ENCODE measurements at places on chromosomes 5 and 9. TPM values are rescaled to one million over a fixed set of nuclear protein-coding genes. Genes with fewer than 3 reads are reported as not detected.

PPP1R2B gene
- total RNA-seq: 0.10 TPM

DNA sequence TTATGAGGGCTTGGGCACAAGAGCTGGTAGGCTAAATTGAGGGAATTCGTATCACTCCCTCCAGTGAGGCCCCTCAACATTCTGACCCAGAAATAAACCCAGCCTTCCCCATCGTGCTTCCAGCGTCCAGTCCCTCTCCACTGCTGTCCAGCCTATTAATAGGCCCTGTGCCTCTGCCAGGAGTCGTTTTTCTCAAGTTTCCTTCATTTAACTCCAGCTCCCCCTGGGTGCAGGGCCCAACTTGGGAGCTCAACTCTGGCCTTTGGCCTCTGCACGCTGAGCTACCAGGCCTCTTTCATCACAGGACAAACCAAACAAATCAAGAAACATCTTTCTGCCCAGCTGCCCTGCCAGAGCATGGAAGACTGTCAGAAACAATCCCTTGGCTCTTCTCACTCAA is 10.0 kb downstream of the HBEGF start:
- DNase-seq: no peak

PDZD2 gene
- total RNA-seq: 0.10 TPM

UNC13B gene
- total RNA-seq: 35.2 TPM

- no peak for DNase-seq
Observed at GRCh38 chr5:151214614-151215545, 9.0 kb downstream of the CCDC69 start.

- no peak for DNase-seq
Observed at GRCh38 chr5:57445705-57446037, 36.9 kb downstream of the ACTBL2 start.

PCDHAC2 gene
- total RNA-seq: 8.8 TPM

DOCK8 gene
- total RNA-seq: 1.4 TPM

- DNase-seq: no peak
Observed at GRCh38 chr5:83396662-83397061, 74.9 kb upstream of the VCAN start.

DNA sequence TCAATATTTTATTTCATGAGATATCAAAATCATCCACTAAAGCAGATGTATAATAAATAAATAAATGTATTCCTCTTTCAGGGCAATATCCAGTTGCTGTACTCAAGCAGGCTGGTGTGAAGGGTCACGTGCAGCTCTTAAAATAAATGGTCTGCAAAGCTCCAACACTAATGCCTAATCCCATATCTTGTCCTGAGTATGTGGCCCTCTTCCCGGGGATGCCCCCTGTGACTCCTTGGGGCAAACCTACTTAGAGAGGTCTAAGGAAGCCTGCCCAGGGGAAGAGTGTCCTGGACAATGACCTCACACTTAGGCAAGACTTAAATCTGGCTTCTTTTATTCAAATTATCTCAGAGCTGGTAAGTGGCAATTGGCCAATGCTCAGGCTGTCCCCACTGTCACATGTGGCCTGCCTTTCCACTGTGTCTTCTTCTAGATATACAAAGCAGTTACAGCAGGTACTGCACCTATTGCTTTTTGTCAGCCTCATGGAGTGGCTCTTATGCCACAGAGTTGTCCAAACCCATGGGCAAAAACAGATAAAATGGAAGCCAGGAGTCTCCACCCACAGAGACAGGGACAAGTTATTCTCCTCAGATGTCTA is 55.3 kb downstream of the SEMA5A start:
- DNase-seq: no peak

SCGB3A1 gene
- not detected for total RNA-seq

DMRT3 gene
- not detected for total RNA-seq

ZBTB5 gene
- 30.6 TPM for total RNA-seq

DNA sequence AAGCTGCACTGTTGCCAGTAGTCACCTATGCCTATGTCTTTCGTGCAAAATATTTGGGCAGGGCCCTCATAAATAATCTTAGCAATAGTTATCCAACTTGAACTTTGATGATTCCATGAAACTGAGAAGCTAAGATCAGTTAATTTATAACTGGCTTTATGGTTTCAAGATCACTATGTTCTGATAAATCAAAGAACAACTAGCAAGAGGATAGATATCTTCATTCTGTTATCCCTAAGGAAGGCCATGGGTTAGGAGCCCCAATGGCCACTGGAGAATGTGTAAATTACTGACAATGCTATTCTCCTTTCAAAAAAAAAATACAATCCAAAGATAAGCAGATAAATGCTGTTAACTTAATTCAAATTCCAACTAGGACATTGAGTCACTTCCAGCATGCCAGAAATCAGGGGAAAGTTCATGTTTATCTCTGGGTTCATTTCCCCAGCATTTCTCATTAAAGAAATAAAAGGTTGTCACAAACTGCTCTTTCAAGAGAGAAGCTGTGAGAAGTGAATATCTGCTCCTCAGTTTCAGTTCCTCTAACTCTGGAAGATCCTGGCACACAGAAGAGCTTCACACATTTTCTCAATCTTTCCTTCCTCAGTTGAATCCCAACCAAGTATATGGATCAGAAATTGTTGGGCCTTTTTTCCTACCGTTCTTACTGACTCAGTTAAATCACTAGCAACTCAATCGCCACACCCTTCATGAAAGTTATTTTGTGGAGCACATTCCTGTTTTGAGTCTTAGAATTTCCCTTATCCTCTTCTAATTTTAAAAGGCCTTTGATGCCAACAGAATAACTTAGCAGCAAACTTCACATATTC is 59.6 kb upstream of the SLC1A1 start:
- DNase-seq: no peak

DNAI1 gene
- 2.2 TPM for total RNA-seq

PAIP2 gene
- total RNA-seq: 79.4 TPM

GRCh38 chr5:95081982-95082381 is 202.9 kb downstream of the MCTP1 start:
- no peak for DNase-seq

GRCh38 chr5:142817949-142818431 is 47.8 kb downstream of the ARHGAP26 start:
- no peak for DNase-seq

- no peak for DNase-seq
Observed at GRCh38 chr5:156584871-156585270, 257.9 kb downstream of the SGCD start.

DNA sequence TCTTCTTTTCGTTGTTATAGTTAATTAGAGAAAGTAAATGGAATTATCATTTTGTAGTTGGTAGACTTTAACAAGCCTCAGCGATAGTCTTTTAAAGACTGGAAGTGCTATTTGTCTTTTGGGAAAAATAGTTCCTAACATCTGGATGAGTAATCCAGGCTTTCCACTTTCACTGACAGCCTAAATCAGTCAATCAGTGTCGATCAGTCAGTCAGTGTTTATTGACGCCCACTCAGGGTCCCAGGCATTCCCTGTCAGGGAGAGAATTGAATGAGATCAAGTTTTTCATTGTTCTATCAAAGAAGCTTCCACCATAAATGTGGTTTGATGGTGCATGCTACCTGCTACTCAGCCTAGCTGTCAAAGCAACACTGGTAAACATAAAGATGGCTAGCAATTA is 2.6 kb downstream of the ABL1 start:
- DNase-seq: no peak

ZNF879 gene
- 5.9 TPM for total RNA-seq

CARTPT gene
- total RNA-seq: not detected

GRCh38 chr9:90070931-90071660 is 466.3 kb downstream of the GADD45G start:
- no peak for DNase-seq

DNA sequence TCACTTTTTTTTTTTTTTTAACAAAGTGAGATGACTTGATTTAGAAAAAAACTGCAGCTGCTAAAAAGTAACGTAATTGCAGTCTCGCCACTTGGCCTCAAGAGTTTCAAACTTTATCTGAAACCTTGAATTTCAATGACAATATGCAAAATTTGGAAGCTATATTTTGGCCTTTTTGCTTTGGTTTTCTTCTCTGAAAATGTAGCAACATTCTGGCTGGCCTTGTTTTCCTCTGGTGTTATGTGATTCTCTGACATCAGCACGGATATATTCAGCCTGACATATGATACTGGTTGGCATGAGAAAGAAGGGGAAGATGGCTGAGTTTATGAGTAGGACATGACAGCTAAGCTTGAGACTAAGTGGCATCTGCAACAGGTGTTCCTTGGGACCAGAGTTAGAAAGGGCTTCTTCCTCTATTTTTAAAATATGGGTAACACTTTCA is 136.5 kb downstream of the MEF2C start:
- no peak for DNase-seq

DNA sequence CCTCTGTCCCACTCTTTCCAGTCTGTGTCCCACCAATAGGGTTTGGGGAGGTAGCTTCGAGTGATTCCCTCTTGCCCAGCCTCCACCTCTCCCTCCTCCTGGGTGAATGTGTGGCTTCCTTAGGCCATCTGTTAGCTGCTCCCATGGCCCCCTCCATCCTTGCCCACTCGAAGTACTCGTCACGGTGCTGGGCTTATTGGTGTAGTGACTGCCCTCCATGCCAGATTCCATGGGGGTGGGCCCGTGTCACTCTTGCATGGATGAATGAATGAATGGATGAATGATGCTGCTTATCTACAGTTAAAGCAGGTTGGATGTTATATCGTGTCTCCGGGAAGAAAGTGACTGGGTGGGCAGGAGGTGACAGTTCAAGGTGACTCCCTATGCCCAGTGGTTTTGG is 19.1 kb downstream of the HMCN2 start:
- no peak for DNase-seq

AJM1 gene
- 7.2 TPM for total RNA-seq

All from Panc1 (cell line).